Upper lobe of left lung (tissue), 6 donors: ENCODE measurements at places on chromosomes 4 and X.

DNA sequence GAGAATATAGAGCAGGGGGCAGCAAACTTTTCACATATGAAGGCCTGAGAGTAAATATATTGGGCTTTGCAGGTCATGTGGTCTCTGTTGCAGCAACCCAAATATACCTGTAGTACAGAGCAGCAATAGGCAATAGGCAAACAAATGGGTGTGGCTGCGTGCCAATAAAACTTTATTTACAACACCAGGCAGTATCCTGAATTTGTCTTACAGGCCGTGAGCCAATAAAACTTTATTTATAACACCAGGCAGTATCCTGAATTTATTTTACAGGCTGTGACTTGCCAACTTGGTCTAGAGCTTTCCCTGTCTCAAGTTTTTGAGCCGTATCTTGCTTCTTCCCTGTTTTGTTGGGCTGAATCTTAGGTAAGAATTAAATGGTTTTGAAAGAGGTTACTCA lies 118.2 kb downstream of the PHEX start:
- no peak for DNase-seq

DNA sequence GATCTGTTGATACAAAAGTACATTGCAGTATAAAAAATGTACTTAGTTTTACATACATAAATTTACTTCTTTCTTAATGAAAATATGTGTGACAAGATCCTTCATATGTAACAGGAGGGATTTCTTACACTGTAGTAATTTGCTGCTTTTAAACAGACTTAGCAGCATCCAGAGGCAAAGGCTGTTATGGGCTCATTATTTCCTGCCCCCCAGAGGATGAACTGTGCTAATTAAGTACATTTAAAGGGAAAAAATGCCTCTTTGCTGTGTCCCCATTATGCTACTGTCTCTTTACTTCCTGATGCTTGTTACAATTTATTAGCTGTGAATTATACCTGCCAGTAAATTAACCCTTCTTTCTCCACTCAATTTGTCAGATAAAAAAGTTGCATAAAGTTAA lies 47.1 kb downstream of the NDST3 start:
- no peak for DNase-seq

DNA sequence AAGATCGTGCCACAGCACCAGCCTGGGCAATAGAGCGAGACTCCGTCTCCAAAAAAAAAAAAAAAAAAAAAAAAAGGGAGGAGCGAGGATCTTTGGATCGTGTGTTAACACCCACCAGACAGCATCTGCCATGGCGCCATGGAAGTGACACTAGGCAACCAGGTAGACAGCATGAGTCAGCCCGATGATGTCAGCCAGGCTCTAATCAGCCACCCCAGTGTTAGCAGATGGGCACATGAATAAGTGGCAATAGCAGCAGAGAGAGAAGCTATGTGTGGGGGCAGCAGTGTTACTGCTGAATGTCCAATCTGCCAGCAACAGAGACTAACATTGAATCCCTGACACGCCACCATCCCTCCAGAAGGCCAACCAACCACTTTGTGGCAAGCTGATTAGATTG lies 6.6 kb downstream of the SYN1 start:
- no peak for DNase-seq

DNA sequence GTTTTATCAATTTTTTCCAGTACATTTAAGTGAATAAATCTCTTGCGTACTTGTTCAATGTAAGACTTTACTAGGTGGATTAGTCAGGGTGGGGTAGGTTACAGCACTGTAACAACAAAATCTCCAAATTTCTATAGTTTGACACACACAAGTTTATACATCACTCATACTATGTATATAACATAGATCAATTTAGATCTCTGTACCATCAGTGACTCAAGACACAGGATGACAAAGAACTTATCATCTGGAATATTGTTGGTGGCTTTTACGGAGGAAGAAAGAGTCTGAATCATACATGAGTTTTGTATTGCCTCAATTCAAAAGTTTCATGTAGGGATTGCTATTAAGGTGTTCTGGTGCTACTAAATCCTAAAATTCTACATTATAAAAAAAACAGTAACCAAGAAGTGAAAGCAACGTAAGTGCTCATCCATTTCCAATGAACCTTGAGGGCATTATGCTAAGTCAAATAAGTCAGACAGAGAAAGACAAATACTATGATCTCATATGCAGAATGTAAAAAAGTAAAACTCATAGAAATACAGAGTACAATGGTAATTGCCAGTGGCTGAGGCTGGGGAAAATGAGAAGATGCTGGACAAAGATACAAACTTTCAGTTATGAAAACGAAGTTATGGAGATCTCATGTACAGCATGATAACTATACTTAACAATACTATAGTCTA lies 98.0 kb upstream of the DKK2 start:
- DNase-seq: no peak
